ENCODE measurements at places on chromosomes 7 and 10. TPM values are rescaled to one million over a fixed set of nuclear protein-coding genes. Genes with fewer than 3 reads are reported as not detected.

LRRTM3 gene
- not detected for total RNA-seq

DAGLB gene
- 17.3 TPM for total RNA-seq

TEX47 gene
- total RNA-seq: not detected

ANKRD22 gene
- not detected for total RNA-seq

ASZ1 gene
- not detected for total RNA-seq

DOCK4 gene
- total RNA-seq: 170 TPM

OR2AE1 gene
- total RNA-seq: 0.57 TPM

SYNPO2L gene
- total RNA-seq: not detected

GNAT3 gene
- total RNA-seq: not detected

ZCCHC24 gene
- total RNA-seq: 6.6 TPM

HABP2 gene
- total RNA-seq: not detected

LIMK1 gene
- total RNA-seq: 39.1 TPM

IFIT1B gene
- not detected for total RNA-seq

MMRN2 gene
- 262 TPM for total RNA-seq

CYP3A5 gene
- total RNA-seq: not detected

ZNF783 gene
- total RNA-seq: 6.9 TPM

NEUROG3 gene
- total RNA-seq: not detected

SPDYE5 gene
- not detected for total RNA-seq
